ENCODE measurements at places on chromosomes 6 and 20. TPM values are rescaled to one million over a fixed set of nuclear protein-coding genes. Genes with fewer than 3 reads are reported as not detected.
A peak's percentile ranks its signal among the peaks of the same experiment; 100 is the strongest.

GRCh38 chr6:89999945-90000825 is 105.9 kb downstream of the GJA10 start:
- no peak for DNase-seq

DNA sequence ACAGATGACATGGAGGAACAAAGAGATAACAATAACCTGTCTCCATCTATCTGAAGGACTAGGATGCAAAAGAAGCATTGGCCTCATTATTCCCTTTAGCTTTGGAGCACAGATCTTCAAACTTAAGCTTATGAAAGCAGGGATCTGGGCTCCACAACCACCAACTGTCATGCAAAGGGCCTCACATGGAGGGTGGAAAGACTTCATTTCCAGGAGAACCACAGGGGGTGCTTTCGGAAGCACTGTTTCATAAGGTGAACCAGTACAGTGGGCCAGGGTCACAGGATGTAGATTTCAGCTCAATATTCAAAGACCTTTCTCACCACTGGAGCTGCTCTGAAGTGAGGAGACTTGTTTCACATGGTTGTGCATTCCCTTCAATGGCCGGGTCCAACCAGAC is 55.1 kb upstream of the MYB start:
- no peak for DNase-seq

DNA sequence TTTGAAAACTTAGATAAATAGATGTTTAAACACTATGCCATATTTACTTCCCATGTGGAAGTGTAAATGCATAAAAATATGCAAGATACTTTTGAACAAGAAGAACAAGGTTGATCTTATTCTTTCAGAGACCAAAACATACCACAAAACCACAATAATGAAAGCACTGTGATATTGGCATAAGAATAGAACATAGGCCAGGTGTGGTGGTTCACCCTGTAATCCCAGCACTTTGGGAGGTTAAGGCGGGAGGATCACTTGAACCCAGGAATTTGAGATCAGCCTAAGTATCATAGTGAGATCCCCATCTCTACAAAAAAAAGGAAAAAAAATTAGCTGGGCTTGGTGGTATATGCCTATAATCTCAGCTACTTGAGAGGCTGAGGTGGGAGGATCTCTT is 66.5 kb downstream of the KCNS1 start:
- no peak for DNase-seq

DNA sequence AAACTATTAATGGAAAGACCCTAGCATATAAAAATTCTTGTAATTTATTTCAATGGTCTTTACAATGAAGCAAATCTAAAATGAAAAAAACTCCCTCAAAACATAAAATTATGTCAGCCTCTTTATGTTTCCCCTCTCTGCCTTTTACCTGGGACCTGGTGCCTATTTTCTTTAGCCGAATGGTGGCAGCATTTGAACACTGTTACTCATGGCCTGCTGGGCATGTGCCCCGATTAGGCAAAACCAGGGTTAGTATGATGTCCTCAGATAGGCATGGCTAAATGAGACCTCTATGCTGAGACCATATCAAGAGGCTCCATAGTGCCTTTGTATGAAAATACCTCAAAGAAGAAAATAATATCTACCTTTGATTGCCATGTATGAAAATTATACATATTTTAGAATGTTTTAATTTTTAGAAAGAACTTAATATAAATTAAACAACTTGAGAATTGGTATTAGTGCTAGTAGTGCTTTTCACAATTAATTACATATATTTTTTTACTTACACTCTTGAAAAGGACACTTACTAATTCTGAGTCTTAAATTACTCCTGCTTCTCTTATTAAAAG is 22.5 kb upstream of the C6orf58 start:
- peak; percentile 59 for DNase-seq

DNA sequence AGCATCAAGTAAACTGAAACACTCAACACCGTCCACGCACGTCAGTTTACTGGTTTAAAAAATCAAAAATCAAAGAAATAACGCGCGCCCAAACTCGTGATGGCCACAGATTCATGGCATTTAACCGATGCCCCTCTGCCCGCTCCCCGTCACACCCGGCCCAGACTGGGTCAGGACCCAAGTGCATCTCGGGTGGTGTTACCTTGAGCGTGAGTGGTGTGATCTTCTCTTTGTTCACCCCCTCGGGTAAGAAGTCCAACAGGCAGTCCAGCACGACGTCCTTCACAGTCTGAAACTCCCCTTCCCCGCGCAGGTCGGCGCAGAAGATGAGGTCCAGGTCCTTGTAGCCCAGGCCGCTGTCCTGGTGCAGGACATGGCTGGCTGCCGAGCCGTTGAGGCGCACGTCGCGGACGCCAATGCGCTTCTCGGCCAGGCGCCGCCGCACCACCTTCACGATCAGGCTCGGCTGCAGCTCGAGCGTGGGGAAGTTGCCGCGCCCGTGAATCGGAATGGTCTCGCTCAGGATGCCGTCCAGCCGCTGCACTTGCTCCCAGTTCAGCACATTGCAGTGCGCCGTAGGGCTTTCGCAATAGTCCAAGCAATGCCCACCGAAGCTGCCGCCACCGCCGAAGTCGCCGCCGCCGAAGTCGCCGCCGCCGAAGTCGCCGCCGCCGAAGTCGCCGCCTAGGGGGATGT is 945 bp downstream of the TENT5A start:
- DNase-seq, result peak; percentile 62

DNA sequence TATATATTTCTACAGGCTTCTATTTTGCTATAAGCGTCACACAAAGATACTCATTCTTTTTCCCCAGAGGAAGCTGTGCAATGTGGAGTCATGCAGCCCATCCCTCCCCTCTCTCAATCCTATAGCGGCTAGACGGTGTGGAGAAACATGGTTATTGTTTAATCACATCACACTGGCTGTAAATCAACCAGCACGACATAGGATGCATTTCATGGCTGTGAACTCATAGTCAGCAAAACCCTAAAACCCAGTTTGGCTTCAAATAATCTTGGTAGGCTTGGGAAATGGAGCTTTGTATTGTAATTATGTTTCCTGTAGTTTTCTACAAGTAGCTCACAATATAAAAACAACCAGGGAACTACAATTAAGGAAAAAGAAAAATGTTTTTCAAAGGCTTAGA is 16.8 kb downstream of the FOXC1 start:
- no peak for DNase-seq

GRCh38 chr6:16625291-16626265 is 135.7 kb downstream of the ATXN1 start:
- no peak for DNase-seq

GRCh38 chr6:107690643-107691061 is 133.5 kb downstream of the SCML4 start:
- DNase-seq, result peak; percentile 76

GRCh38 chr6:71197780-71198179 is 90.8 kb upstream of the OGFRL1 start:
- DNase-seq, result peak; percentile 54

- no peak for DNase-seq
These were observed 28.3 kb downstream of the MEP1A start for GRCh38 chr6:46821458-46821881.

DNA sequence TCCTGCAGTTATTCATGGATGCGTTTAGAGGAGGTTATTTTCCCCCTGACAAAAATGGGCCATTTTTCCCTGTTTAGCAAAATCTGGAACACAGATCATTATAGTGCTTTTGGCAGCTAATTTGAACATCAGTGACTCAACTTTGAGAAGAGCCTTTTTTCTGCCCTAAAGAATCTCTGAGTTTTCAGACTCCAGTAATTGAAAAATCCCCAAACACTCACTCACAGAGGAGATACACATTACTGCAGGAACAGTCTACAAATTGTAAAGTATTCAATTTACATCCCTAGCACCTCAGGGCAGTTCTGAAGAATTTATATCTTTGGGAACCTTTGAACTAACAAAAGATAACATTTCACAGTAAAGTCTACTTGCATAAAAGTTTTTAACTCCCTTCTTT is 966.6 kb upstream of the SLC35B3 start:
- DNase-seq, result no peak

DNA sequence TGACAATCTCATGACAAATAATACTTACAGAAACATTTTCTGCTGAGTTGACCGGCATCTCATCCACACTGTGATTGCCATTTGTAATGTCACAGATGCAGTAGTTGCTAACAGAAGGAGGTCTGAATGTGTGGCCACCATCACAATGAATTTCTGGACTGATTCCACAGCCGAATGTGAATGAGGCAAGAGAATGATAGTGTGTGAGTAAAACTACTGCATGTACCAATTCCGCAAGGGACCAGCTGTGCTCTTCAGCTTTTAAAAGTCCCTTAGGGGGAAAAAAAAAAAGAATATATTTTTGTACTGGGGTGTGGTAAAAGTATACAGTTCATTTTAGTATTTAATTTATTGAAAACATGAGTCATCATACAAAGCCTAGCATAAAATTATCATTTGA is 96.2 kb downstream of the SESN1 start:
- no peak for DNase-seq

GRCh38 chr6:113860181-113860955 is 3.2 kb downstream of the MARCKS start:
- peak; percentile 8 for DNase-seq

- no peak for DNase-seq
These were observed 307.5 kb downstream of the EYS start for GRCh38 chr6:65399355-65400084.

DNA sequence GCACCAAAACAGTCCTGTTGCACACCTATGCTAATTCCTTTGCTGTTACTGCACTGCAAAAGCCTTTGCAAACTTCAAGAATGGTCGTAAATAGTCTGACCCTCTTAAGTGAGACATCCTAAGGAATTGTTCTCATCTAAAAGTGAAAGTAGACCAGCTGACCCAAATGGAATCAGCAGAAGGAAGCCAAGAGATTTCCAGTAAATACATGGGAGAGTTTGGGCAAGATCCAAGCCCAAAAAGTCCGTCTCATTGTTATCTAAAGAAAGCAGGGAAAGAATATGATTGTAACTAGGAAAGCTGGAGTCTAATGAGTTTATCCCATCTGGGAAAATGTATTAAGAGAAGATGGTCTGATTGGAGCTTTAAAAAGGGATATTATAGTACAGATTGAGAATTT is 43.0 kb upstream of the HIVEP1 start:
- no peak for DNase-seq

- no peak for DNase-seq
These were observed 33.6 kb upstream of the ASF1A start for GRCh38 chr6:118860363-118860762.

DNA sequence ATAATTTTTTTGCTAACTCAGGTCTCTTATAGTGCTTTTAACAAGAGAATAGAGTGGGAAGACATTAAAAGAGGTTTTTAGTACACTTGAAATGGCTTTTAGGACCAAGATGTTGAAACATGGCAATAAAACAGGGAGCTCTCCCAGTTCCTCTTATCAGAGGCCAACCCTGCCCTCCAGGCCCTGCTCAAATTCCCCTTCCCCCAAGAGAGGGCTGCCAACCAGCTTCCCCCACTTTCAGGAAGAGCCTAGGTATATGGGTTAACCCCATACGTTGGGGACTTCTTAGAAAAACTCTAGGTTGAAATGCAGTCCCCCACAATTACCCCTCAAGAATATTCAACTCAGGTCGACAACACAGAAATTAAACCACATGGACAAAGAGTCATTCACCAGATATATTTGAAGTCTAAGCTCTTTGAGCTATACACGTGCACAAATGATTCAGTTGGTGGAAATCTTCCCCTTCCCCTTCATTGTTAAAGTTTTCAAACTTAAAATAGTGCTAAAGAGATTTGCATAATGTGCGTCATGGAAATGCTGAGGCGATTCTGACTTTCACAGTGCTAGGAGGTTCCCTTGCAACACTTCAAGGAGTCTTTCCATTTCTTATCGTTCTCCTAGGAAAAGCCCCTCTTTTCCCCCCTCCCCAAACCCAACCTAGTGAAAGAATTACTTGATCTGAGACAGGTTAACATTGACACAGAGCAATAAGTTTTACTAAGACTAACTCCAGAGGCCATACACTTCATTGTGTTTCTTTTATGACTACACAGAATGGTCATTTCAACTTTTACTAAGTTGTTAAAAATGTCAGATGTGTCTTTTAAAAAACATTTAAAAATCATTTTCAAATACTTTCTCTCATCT is 49.8 kb upstream of the ENPP5 start:
- DNase-seq, result no peak

DNA sequence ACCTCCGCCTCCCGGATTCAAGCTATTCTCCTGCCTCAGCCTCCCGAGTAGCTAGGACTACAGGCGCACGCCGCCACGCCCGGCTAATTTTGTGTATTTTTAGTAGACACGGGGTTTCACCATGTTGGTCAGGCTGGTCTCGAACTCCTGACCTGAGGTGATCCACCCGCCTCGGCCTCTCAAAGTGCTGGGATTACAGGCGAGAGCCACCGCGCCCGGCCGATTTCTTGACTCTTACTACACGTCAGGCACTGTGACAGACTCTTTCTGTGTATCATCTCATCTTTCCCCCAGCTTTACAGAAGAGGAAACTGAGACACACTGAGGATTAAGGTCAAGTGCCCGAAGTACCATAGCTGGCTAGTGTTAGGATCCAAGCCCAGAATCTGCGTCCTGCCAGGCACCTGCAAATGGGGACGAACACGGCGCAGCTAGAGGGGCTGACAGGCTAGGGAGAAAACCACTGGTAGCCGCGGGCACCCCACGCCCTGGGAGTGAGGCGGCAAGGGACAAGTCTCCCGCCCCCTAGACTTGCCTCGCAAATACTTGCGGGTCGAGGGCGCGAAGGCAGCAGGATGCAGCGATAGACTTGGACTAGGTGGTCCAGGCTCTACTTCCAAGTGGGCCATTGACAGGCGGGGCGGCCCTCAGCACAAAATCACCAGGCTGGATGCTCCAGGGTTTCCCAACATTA is 1.1 kb upstream of the TAF8 start:
- no peak for DNase-seq

DNA sequence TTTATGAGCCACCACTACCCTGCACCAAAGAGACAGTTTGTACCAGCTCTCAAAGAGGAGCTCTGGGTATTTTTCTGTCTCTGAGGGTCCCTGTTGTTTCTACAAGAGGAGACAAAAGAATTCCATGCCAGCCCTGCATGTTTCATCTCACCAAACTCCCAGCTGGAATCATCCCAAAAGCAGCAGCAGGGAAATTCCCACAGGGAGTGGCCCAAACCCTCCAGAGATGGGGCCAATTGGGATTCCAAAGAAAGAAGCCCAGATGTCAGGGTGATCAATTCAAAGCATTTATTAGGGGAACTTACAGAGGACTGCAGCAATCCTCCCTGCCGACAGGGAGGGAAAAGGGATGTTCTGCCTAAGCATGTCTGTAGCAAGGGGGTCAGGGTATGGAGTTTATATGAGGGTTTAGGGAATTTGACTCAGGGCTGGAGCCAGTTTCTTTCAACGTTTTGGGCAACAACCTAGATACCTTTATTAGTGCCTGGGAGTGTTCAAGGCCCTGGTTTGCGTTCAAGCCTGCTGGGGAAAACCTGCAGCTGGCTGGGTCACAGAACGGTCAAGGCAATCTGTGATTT is 47.2 kb downstream of the MUC22 start:
- no peak for DNase-seq

IP6K3 gene
- 3.9 TPM for total RNA-seq

EPB41L1 gene
- total RNA-seq, result 66.7 TPM

SNAP25 gene
- 1.9 TPM for total RNA-seq

C2 gene
- total RNA-seq, result 1.9 TPM

SPTLC3 gene
- total RNA-seq, result 2.2 TPM

LST1 gene
- 1.7 TPM for total RNA-seq

All from cardiac muscle cell (in vitro differentiated cells and primary cell).